Activated naive CD8-positive, alpha-beta T cell treated with anti-CD3 and anti-CD28 coated beads, Interleukin-2, amount 10 ng/mL, durations not matched to agents 7 days and 5 days (primary cell): ENCODE measurements at places on chromosomes 3 and 15.

- H3K27me3 ChIP-seq, result peaks cover 12% of the 10 kb centered on the region
- H3K36me3 ChIP-seq, result no peaks in the 10 kb centered on the region
- H3K27ac ChIP-seq, result no peak overlapping the region
- H3K4me3 ChIP-seq, result no peak overlapping the region
- peaks cover 4% of the 10 kb centered on the region for H3K4me1 ChIP-seq
Observed at GRCh38 chr3:179436517-179436916, 14.8 kb downstream of the GNB4 start.

- peaks cover 3% of the 10 kb centered on the region for H3K4me1 ChIP-seq
- no peak overlapping the region for H3K27ac ChIP-seq
- H3K27me3 ChIP-seq, result peaks cover 15% of the 10 kb centered on the region
- H3K36me3 ChIP-seq, result peaks cover 11% of the 10 kb centered on the region
- H3K4me3 ChIP-seq, result no peak overlapping the region
Observed at GRCh38 chr15:25674913-25675312, 188.2 kb downstream of the ATP10A start.

- H3K27ac ChIP-seq, result no peak overlapping the region
- DNase-seq, result no peak
- peaks cover 26% of the 10 kb centered on the region for H3K27me3 ChIP-seq
- H3K36me3 ChIP-seq, result peaks cover 18% of the 10 kb centered on the region
- H3K4me3 ChIP-seq, result no peak overlapping the region
Observed at GRCh38 chr3:127624063-127624462, 4.9 kb upstream of the PODXL2 start.

DNA sequence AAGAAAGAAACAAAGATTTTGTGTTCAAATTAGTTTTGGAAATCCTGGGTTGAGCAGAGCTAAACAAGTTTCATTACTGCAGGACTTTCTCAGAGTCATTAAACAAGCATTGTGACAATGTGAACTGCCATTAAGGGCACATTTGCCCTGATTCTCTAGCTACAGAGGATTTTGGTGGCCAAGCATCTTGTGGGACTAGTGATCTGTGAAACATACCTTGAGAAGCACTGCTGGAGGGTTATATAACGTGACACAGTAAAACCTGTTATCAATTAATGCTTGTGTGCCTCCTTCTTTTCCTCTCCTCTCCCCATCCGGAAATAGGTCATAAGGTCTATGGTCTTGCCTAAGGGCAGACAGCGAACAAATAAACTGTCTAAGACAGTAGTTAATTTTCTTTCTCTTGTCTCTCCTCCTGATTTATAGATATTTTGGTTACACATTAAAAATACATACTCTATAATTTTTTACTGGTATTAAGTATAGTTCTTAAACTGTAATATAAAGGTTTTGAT lies 167.3 kb upstream of the NANOGP8 start:
- no peaks in the 10 kb centered on the region for H3K4me1 ChIP-seq
- H3K4me3 ChIP-seq, result no peak overlapping the region
- no peak for DNase-seq
- H3K27me3 ChIP-seq, result no peaks in the 10 kb centered on the region
- no peak overlapping the region for H3K27ac ChIP-seq

- DNase-seq, result no peak
- H3K4me3 ChIP-seq, result no peak overlapping the region
- no peaks in the 10 kb centered on the region for H3K4me1 ChIP-seq
- H3K27ac ChIP-seq, result no peak overlapping the region
- H3K36me3 ChIP-seq, result no peaks in the 10 kb centered on the region
- H3K27me3 ChIP-seq, result peaks cover 25% of the 10 kb centered on the region
Observed at GRCh38 chr3:44329946-44330345, 8.6 kb upstream of the TCAIM start.
